AML-193 (cell line): ENCODE measurements at places on chromosomes 2 and 18.

DNA sequence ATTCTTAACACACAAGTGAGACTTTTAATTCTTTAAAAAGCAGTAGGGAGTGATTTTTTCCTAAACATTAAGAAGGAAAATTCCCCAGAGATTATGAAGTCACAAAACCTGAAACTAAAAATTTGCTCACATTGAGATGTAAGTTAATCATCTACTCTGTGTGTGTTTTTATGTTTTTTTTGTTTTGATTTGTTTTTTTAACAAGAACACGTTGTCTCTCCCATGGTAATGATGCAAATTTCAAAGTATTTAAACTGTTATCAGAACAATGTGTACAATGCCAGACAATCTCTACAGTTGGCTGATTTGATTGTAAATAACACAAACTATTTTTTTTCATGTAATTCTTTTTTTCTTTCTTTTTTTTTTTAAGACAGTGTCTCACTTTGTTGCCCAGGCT is 71.5 kb downstream of the COLEC12 start:
- no peak for DNase-seq

DNA sequence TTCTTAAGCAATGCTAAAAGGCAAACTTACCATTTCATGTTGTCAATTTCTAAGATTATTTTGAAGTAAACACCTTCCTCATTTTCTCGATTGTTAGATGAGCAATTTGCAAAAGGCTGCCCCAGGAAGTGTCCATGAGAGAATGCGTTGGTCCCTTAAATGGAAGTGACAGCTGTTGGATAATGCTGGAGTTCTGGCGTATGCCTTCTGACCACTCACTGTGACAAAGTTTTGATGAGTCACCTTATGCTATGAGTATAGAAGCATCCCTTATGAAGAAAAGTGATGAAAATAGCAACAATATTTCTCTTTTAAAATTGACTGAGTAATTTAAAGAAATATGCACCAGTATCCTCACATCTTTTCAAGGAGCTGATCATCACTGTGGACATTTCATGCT is 1497.5 kb downstream of the DPP10 start:
- no peak for DNase-seq

DNA sequence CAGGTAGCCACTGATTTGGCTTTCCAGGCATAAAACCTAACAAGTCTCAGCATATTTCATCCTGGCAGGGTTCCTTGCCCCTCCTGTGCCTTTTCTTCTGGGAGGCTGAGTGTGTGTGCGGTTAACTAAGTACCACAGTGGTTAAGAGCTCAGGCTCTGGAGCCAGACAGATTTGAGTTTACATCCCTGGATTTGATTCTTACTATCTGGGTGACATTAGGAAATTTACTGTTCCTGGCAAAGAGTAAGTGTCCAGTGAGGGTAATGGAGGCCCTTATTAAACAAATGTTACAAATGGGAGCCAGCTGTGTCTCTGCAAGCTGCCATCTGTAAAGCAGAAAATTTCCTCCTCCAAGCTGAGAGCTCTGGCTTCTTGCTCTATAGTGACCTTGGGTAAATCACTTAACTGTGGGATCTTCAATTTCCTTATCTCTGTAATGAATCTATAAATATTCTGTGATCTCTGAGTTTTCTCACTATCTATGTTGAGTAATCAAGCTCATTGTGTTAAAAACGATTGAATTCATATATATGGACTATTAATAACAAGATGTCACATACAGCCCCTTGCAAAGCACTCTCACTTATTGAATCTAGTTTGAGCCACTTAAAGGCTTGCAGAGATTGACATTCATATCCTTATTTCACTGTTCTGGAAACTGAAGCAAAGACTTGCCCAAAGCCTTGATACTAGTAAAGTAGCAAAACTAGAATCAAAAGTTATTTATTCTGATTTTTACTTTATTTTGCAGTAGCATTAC is 6.5 kb upstream of the COBLL1 start:
- no peak for DNase-seq

GRCh38 chr2:139033300-139033699 is 253.1 kb upstream of the NXPH2 start:
- DNase-seq, result no peak

DNA sequence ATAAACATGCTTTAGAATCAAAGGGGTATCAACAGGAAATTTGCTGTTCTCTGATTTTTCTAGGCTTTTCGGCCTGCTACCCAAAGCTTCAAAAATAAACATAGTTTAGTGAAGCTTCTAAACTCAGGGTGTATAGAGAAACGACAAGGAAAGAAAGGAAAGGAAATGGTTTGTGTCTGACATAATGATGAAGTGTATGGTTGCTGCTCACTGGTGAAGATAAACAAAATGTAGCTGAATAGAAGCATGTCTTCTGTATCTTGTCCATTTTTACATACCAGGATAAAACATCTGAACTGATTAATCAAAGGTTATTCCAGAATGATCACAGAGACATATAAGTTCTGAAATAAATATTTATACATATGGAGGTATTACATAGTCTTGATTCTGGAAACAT is 1324.6 kb upstream of the NRXN1 start:
- no peak for DNase-seq

- DNase-seq, result peak; percentile 2
These were observed 545.3 kb downstream of the TSN start for GRCh38 chr2:122300758-122301157.

- no peak for DNase-seq
These were observed 2.0 kb downstream of the BCL11A start for GRCh38 chr2:60551240-60552077.

- DNase-seq, result no peak
These were observed 7.5 kb upstream of the CCDC195 start for GRCh38 chr2:224723586-224724217.

GRCh38 chr2:209564816-209565215 is 141.0 kb downstream of the MAP2 start:
- no peak for DNase-seq

DNA sequence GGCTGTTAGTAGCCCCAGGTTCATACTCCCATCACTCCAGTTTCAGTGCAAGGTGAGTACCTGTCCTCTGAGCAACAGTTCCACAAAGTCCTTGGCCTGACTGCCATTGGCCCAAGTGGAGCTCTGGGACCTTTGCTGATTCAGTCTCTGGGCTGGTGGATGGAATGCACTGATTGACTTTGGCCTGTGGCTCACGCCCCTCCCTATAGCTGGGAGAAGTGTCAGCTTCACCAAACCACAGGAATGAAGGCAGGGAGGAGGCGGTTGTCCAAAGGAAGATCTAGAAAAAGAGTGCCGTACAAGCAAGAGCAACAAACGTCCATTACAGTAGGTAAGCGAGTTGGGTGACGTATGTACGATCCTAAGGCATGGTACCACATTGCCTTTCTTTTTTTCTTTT is 34.0 kb downstream of the QPCT start:
- DNase-seq, result no peak

GRCh38 chr2:237627441-237628246 is at the start of gene LRRFIP1:
Gene LRRFIP1 (plus strand): TSS chr2:237627587. CDS start chr2:237627645, 58 bp downstream.
- DNase-seq, result no peak

GRCh38 chr2:235852526-235852920 is 315.7 kb downstream of the GBX2 start:
- DNase-seq, result no peak

GRCh38 chr2:221570321-221570935 is 1.7 kb downstream of the EPHA4 start:
- no peak for DNase-seq

- DNase-seq, result no peak
These were observed 153.9 kb upstream of the NDUFV2 start for GRCh38 chr18:8948471-8949149.

- peak; percentile 25 for DNase-seq
These were observed 57.8 kb upstream of the NEUROD1 start for GRCh38 chr2:181738074-181738473.

GRCh38 chr2:146125551-146125950 is 1605.6 kb upstream of the ZEB2 start:
- DNase-seq, result no peak

GRCh38 chr2:136030406-136030805 is 45.0 kb upstream of the DARS1 start:
- no peak for DNase-seq

DNA sequence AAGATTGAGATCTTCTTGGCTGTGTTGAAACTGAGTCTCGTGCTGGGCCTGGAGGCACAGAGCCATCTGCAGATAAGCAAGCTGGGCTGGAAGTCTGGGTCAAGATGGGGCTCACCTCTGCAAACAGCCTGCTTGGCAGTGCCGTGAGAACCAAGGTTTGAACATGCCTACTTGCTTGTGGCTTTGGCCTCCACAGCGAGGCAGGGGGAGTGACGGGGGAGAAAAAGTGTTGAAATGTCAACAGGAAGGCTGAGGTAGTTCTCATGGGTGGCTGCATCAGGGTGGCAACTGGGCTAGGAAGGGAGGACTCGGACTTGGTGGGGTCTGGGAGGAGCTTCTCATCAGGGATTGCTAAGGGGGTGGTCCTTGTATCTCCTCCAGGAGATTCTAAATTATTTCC is 99.7 kb downstream of the THNSL2 start:
- DNase-seq, result no peak

- no peak for DNase-seq
These were observed 182.3 kb upstream of the PGAP1 start for GRCh38 chr2:197108758-197109157.

DNA sequence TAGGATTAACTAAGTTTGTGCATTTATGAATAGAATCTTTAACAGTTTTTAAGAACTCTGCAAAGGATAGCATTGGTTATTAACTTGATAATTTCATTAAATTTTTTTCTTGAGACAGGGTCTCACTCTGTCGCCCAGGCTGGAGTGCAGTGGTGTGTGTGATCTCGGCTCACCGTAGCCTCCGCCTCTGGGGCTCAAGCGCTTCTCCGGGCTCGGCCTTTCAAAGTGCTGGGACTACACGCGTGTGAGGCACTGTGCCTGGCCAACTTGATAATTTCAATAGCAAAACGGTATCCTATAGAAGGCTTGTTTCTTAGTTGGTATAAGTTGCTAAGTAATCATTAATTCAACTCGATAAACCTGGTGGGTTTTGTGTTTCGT is 38.0 kb downstream of the ADNP2 start:
- no peak for DNase-seq

- no peak for DNase-seq
These were observed 18.7 kb upstream of the ODC1 start for GRCh38 chr2:10466801-10467200.

DNA sequence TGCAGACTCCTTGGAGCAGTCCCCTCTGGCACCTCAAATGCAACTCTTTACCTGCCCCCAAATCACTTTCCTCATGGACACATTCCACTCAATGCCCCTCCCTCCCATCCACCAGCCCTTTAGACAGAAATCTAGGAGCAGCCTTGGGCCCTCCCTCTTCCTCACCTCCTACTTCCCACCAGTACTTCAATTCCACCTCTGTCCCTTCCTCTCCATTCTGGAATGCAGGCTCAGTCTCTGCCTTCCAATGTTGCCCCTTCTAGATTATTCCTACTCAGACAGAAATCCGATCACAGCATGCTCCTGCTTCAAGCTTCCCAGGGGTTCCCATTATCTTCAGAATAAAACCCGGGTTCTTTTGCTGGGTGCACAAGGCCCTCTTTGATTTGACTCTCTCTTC is 62.1 kb downstream of the MTHFD2 start:
- DNase-seq, result no peak

GRCh38 chr2:133265432-133265949 is 302.8 kb downstream of the NCKAP5 start:
- no peak for DNase-seq

GRCh38 chr18:35038881-35039491 is 2.2 kb upstream of the MAPRE2 start:
- peak; percentile 90 for DNase-seq

DNA sequence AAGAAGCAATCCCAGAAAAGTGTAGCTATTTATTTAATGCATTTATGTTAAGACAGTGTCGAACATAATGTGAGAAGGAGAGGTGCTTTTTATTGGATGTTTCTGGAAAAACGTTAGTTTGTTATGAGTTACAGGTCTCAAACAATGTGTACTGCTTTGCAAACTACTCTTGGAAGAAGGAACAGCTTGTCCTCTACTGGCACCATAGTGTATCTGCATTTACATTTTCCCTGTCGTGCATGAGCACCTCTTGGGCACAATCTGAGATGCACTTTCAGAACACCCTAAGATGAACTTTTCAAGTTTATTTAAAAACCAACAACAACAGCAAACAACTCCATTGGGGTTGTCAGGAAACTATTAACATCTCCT is 22.8 kb downstream of the CCNYL1 start:
- DNase-seq, result peak; percentile 61

DNA sequence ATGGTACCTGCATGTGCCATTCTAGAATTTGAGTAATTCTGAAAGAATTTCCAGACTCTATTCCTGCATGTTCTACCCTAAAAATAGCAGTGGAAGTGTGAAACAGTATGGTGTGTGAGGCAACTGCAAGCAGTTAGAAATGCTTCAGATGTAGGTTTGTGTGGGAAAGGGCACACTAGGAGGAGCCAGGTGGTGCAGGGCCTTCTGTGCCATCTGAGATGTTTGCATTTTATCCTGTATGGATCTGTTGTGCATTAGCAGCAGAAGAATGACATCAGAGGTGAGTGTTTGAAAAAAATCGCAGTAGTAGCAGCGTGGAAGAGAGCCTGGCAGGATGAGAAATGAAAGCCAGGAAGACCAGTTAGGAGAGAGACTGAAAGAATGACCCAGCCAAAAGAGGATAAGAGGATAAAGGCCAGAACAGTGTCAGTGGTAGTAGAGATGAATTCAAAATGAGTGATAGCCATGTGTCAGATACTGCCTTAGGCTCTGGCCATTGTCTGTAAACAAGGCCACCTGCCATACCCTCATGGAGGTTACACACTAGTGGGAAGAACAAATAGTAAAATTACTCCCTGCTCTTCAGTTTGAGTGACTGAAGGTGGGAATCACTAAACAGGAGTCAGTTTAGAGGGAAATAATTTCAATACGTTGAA is 142.2 kb downstream of the PKP4 start:
- no peak for DNase-seq

DNA sequence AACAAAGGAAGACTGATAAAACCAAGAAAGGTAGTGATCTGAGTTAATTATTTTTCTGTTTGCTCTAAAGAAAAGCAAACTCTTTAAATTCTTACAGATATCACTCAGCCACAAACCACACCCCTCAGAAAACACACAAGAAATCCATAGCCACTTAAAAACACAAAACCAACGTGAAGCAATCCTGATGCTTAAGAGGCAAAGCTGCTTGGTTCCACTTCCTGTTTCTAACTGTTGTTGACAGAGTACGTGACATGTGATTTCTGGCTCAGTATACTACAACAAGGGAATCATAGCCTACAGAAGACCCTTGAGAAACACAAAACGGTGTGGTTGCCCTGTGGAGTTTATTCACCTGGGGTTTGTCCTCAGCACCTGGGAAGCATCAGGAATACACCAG is 240.9 kb upstream of the APCDD1 start:
- peak; percentile 83 for DNase-seq

DNA sequence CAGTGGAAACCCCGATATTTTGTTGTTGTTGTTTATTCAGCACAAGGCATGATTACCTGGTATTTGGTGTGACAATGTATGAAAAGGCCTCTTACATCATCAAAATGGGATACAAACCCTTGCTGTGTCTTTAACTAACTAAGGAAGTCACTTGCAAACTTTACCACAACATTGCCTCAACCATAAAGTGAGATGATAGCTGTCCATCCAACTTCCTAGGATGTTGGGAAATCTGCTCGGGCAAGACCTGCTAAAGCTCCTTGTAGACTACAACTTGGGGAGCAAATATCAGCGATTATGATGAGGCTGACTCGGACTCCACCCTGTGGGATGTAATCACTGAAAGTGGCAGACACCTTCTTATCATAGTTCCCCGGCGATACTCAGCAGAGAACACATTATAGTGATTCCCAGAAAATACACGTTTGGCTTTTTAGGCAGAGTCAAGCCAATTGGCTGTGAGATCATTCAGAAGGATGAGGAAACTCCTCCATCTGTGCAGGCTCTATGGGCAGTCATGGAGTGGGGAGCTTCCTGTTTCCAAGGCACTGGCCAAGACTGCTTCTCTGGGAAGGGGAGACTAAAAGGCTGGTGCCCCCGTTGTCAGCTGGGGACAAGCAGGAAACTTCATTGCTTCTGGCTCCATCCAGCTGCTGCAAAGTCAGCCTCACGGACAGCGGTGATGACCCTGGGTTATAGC is 289.0 kb downstream of the RNF144A start:
- no peak for DNase-seq
